HL-60 (cell line): ENCODE measurements at places on chromosomes 5 and 9.

DNA sequence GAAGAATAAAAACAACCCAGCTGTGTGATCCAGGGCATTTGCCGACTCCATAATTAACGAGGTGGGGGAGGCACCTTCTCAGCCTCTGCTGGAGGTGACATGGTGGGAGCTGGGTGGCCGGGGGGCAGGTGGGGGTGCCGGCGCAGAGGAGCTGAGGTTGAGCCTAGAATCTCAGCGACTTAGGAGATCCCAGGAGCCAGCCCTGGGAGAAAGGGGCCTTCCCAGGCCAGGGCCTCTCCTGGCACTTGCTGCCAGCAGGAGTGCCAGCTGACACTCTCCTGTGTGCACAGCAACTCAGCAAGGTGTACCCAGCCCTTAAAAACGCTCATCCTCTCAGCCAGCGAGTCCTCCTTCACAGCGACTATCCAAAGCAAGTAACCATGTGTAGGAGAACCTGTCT is 62.8 kb upstream of the FCN1 start:
- DNase-seq = no peak

- peak; percentile 62 for DNase-seq
Measured at GRCh38 chr9:129887334-129888292, 52.4 kb downstream of the USP20 start.

- peak; percentile 52 for DNase-seq
Measured at GRCh38 chr5:151719228-151720000, 32.7 kb upstream of the SPARC start.

DNA sequence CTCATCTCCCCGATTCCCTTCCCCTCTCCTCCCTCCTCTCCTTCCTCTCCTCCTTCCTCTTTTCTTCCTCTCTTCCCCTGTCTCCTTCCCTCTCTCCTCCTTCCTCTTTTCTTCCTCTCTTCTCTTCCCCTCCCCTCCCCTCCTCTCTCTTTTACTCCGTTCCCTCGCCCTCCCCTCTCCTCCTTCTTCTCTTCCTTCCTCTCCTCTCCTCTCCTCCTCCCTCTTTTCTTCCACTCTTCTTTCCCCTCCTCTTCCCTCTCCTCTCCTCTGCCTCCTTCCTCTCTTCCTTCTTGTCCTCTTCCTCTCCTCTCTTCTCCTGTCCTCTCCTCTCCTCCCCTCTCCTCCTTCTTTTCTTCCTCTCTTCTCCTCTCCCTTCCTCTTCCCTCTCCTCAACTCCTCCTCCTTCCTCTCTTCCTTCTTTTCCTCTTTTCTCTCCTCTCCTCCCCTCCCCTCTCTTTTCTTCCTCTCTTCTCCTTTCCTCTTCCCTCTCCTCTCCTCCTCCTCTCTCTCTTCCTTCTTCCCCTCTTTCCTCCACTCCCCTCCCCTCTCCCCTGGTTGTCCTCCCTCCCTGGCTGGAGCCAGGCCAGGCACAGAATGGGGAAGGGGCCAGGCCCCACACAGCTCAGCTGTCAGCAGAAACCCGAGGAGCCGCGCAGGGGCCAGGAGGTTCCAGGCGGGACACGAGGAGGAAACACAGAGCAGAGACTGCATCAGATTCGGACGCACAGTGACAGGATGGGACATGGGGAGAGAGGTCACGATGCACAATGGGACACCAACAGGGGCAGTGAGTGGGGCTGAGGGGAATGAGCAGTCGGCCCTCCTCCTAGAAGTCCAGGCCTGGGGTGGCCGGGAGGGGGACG is 48.0 kb downstream of the CAMK2A start:
- no peak for DNase-seq

GRCh38 chr5:178211095-178212048 is 7.0 kb downstream of the HNRNPAB start:
- DNase-seq = no peak
